Fibroblast of the conjunctiva (primary cell): ENCODE measurements at places on chromosomes 4 and X.

DNA sequence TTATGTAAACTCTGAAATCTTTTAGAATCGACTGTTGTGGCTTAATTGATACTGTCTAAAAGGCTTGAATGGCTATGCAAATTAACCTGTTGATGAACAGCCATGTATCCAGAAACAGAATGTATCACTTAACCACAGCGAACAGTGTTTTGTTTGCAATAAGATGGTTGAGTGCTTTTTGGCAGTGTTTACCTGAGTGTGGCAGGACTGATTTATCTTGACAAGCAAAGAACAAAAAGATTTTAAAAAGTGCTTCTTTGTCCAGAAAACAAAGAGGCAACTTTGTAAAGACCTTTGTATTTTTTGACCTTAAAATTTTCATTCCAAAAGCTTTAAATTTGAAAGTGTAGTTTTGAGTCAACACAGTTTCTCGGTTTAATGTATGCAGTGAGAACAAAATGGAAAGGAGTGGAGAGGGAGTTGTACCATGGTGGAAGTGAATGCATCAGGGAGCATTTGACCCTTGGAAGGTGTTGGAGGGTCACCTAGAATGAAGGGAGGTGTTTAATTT, 18.0 kb downstream of the ARHGAP10 start:
- no peak for DNase-seq

GRCh38 chr4:42643685-42644084, 13.2 kb downstream of the ATP8A1 start:
- DNase-seq = no peak

GRCh38 chrX:137428221-137428661, 137.7 kb upstream of the ZIC3 start:
- no peak for DNase-seq

GRCh38 chr4:103482893-103483292, 236.9 kb downstream of the TACR3 start:
- no peak for DNase-seq

DNA sequence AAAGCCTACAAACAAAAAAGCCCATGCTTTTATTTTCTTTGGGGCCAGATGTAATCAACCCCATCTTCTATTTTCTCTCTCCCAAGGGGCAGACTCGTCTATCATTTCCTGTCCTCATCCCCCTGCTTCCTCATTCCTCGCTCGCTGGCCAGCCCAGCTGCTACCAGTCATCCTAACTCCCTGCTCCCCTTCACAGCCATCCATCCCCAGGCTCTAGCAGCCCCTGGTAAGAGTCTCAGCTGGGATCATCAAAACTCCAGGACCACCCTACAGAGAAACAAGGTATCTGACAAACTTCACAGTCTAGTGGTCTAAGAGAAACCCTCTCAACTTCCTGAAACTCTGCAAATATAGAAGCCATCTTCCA, 23.6 kb downstream of the SH3KBP1 start:
- no peak for DNase-seq

DNA sequence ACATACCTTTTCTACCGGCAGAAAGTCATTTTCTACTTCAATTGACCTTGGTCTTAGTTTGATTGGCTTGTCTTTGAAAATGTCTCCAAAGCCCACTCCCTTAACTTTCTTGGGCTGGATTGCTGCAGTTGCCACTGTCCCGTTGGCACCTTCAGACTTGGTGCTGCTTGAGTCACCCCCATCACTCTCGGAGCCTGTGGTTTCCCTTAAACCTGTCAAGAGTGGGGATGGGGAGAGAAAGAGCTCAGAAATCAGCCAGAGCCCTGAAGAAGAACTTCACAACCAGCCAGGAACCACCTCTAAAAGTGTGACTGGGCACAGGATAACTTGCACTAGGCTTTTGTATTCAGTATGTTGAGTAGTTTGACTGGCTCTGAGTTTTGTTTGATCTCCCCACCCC, 168.5 kb upstream of the MAP3K15 start:
- no peak for DNase-seq

GRCh38 chrX:131837325-131837724, 185.8 kb upstream of the STK26 start:
- DNase-seq = no peak

DNA sequence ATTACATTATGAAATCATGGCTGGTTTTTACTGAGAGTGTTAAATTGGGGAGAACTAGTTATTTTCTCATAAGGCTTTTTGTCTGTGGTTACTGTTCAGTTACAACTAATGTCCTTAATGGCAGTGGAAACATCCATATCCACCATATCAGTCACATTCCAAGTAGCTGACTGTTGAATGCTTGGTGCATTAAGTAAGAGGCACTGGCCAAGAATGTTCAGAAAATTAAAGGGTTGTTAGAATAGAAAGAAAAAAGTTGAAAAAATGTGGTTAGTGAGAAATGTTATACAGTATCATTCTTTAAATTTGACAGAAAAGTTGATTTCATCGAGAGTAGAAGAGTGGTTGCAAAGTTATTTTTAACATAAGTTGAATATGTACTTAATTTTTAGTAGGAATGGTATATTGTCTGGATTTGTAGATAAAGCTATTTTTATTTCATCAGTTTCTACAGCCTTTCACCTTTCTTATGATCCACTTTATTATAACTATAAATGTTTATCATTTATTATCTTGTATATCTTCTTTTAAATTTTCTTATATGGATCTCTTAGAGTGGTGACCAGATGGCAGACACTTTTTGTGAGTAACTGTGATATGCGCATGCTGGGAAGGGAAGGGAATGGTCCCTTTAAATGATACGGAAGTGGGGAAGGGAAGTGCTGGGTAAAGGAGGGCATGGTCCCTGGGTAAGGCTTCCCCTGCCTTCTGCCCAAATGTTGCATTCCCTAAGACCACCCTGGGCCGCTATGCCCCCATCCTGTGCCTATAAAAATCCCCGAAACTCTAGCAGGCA, 2407.1 kb downstream of the ARAP2 start:
- DNase-seq = peak; percentile 17

- no peak for DNase-seq
Measured at GRCh38 chr4:138958519-138958918, 57.1 kb upstream of the NOCT start.

DNA sequence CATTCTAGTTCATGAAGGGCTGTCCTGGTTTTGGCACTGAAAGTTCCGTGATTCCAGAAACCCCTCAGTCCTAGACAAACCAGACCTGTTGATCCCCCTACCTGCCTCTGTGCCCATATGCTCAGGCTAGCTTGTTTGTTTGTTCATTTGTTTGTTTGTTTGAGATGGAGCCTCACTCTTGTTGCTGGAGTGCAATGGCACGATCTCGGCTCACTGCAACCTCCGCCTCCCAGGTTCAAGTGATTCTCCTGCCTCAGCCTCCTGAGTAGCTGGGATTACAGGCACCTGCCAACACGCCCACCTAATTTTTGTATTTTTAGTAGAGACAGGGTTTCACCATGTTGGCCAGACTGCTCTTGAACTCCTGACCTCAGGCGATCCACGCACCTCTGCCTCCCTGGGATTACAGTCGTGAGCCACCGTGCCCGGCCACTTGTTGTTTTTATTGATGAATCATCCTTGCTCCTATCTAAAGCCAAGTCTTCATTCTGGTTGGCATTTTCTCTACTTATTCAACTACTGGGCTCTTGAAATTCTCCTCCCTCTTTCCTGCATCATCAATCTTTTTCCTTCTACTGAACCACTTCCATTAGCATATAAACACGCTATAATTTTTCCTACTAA, 86.3 kb upstream of the BMP2K start:
- DNase-seq = no peak

- no peak for DNase-seq
Measured at GRCh38 chrX:115134382-115134781, 54.8 kb upstream of the RBMXL3 start.

DNA sequence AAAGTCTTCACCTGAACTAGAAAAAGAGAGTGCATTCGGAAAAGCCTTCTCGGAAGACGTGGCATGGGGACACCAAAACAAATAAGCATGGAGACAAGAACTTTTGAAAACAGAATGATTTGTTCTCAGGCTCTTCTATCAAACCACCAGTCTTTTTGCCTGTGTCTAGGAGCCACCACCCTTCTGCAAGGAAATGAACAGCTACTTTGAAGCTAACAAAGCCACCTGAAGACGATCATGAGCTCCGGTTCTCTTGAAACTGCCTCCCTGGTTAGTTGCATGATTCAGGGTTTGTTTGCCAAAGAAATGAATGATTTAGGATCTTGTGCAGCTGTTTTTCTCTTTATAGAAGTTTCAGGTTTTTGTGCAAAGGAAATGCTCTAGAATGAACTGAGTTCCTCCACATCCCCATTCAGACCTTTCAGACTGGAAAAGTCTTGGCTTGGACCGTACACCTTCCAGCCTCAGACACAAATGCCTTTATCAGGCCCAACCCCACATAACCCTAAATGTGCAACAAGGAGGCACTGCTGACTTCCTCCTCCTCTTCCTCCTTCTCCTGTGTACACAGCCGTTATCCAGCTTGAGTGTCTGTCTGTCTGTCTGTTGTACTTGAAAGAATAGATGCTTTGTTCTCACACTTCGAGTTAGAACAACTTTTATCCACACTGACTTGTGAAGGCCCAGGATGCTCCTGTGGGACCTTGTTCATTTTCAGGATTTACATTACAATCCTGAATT, 334.8 kb upstream of the KLF3 start:
- DNase-seq = no peak
